CMK (cell line): ENCODE measurements at places on chromosomes 6 and 20.

DNA sequence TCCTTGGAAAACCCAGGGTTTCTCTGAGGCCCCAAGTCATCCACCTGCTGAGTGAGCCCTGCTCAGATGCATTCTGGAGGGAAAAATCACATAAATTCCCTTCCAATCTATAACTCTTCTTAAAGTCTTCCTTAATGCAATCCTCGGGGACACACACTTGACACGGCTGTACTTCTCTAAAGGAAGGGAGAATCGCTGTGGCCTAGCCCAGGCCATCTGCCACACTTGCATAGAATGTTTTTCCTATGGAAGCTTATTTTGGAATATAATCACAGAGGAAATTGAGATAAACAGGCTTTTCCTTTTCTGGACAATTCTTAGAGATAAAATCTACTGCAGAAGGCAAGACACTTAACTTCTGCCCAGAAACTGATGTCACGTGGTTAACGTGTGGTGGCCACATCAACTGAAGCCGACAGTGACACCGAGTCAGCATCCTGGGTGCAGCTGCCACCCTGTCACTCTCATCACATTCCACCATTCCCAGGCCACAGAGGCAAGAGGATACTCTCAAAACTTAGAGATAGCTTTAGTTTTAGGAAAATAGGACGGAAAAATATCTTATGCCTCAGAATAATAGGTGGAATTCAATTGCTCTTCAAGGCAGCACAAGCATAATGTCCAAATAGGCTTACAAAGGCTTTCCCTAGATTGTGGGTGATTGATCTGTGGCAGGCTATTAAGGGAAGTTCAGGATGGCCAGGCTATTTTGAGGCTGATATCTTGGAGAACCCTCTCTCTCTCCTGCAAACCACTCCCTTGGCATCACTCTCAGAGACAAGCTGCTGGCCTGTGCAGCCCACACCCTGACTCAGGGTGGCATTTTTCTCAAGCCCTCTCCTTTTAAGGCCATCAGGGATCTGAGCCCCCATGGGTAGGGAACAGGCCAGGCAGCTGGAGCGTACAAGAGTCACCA, 29.6 kb downstream of the PSMB1 start:
- DNase-seq: no peak

GRCh38 chr6:152696522-152696921, 1.2 kb upstream of the MYCT1 start:
- no peak for DNase-seq

- DNase-seq: no peak
Measured at GRCh38 chr20:56440346-56441007, 27.9 kb upstream of the RTF2 start.

- DNase-seq: no peak
Measured at GRCh38 chr20:56630086-56630493, 984 bp downstream of the TFAP2C start.

GRCh38 chr6:24492475-24492874, 2.3 kb upstream of the ALDH5A1 start:
- DNase-seq: no peak

GRCh38 chr6:112796712-112797111, 449.6 kb downstream of the RFPL4B start:
- no peak for DNase-seq

GRCh38 chr20:15774926-15775325, 798.3 kb downstream of the KIF16B start:
- no peak for DNase-seq

DNA sequence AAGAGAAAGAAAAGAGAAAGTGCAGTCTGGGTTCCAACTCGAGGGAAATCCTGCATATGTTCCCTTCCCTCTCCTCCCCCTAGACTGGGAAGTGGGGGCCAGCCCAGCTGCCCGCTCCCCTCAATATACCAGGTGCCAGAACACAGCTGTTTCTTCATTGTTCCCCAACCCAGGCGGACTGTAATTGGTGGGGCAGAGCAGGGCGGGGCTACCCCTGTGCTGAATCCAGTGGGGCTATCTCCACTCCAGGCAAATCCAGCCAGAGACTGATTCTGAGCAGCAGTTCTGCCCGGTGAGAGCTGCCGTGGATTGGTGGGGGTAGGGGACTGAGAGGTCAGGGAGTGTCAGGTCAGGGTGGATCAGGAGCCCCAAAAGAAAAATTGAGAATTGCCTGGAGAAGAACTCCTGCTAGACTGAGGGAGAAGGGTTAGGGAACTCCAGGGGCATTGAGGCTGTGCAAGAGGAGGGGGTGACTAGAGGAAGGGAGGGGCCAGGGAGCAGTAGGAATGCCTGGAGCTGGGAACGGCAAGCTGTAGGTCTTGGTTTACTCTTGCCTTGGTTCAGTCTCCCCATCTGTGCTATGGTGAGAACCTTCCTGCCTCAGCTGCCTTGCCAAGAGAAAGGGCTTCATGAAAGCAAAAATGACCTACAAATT, at the start of gene MYMX:
Gene MYMX (plus strand): TSS at position 250 of the 655 bp plus-strand sequence. CDS start 546 bp downstream, outside the sequence.
- DNase-seq: no peak

DNA sequence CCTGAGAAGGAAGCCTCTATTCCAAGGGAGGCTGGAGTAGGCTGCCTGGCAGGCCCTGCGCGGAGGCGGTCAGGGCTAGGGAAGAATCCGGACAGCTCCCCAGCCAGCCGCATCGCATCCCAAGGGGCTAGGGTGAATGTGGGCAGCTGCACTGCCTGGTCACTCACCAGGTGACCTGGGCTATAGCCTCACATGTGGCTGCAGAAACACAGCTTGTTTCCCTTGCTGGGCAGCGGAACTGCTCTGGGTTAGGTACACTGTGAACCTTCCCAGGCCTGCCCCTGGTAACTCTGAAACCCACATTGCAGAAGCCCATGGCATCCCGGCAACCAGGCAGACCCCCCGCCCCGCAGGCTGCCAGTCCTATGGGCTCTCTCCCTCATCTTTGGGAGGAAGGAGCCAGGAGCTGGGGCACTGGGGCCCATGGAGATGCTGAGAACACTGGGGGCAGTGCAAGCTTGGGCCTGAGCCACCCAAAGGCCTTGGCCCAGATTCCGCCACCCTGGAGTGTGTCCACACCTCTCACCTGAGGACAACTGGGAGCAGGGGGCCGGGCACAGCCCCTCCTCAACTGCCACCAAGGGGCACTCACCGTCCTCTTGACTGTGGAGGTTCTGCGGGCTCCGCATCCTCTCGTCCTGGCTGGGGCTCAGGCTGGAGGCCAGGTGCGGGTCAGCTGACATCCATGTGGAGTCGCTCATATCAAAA, 111.0 kb downstream of the NOL4L start:
- DNase-seq: no peak

- no peak for DNase-seq
Measured at GRCh38 chr6:159865226-159865920, 25.4 kb upstream of the MAS1 start.

DNA sequence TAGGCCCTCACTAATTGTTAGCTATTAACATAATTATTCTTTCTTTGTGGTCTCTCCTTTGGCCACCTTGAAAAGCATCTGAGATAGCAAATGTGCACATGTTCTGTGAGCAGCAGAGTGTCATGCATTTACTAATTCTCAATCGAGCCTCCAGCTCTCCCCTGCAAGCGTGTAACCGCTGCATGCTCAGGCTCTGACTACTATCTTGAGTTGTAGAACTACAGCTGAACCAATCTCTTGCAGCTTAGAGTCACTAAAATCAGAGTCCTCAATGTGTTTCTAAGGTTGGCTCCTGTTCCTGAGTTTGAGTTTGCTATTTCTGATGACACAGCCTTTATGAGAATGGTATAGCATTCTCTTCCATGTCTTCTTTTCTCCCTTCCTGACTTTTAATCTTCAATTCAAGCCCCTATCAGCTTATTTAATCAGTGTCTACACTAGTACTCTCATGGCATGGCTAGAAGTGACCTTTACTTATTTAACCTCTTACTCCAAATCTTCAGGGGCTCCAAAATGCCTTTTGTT, 65.5 kb downstream of the PPP1R3G start:
- no peak for DNase-seq

DNA sequence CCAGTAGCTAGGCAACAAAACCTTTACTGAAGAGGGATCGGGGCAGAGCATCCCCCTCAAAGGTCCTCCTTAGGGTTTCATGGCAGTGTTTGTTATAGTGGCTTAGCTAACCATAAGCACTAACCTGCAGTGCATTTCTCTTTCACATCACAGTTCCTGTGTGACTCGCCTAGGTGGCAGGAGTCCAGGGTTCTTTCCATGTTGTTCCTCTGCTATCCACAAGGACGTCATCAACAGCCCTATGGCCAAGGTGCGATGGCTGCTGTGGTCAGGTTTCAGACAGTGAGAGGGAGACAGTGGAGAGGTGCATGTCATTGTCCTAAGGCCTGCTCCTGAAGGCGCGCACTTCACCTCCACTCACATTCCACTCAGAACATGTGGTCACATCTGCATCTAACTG, 38.8 kb upstream of the FOXA2 start:
- no peak for DNase-seq

GRCh38 chr6:152189736-152190135, 382.3 kb downstream of the ESR1 start:
- DNase-seq: no peak
